Stimulated activated CD8-positive, alpha-beta memory T cell treated with anti-CD3 and anti-CD28 coated beads, Interleukin-7, amount 100 ng/mL, for 1 hour (primary cell): ENCODE measurements at places on chromosomes 11 and 22.

DNA sequence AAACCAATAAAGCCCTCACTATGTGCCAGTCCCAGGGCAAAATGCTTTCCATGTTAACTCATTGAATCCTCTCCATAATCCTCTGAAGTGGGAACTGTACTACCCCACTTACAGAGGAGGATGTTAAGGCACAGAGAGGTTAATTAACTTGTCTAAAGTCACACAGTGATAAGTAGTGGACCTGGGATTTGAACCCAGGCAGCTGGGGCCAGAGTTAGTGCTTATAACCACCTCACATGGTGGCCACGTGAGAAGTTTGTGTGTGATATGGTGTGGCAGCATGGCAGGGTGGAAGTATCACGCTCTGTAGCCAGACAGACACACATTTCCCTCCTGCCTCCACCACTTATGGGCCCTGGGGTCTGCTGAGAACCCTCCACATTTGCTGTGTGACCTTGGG, 16.5 kb downstream of the PARVG start:
- DNase-seq, result no peak

- no peak for DNase-seq
Measured at GRCh38 chr22:29827091-29827490, 11.0 kb downstream of the ASCC2 start.

GRCh38 chr11:74937696-74938475, 11.0 kb downstream of the XRRA1 start:
- no peak for DNase-seq

DNA sequence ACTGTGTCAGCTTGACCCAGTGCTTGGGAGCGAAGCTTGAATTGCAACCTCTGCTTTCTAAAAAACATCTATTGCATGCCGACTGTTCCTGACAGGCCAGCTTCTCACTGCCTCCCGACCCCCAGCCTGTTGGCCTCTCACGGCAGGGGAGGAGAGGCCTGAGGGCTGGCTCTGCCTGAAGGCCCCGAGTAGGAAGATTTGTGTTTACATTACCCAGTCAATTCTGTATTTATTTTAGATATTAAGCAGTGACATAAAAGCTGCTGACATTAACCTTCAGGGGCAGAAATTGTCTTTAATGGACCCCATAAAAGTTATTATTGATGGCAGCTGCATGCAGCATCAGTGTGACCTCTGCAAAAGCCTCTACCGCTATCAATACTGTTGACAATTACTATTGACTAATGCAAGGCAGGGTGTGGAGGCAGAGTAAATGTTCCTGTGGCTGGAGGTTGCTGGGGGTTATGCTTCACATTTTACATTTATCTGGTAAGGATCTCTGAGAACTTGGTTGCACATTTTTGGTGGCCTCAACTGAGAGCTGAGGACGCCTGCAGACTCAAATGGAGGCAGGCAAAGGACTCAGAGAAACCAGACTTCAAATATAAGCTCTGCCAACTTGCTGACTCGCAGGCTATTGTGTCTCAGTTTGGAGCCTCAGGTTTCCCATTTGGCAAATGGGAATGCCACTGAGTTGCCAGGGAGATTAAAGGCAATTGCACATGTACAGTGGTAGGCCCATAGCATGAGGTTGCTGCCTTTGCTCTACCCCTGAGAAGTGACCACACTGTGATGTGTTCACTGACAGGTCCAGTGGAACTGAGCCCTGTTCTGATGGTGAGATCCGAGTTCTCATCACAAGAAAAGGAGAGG, 380.5 kb downstream of the TENM4 start:
- DNase-seq, result no peak
